Common myeloid progenitor, CD34-positive (primary cell): ENCODE measurements at places on chromosomes 13 and 19.
A peak's percentile ranks its signal among the peaks of the same experiment; 100 is the strongest.

DNA sequence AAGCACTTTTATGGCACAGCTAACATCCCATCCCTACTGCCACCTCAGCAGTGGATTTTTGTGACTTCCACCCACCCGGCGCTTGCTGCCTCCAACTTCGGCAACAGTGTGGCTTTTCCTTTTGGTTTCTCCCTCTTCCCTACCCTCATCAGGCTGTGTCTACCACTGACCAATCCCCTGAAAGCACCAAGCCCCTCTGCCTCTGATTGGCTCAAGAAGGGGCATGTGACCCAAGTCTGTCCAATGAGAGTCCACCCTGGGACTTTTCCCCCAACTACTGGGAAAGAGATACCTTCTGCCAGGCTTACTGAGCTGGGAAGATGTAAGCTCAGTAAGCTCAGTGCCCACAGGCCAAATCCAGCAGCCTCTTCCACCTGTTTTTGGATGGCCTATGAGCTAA is 5.8 kb downstream of the SMIM7 start:
- no peak for DNase-seq

- DNase-seq, result no peak
These were observed 103.4 kb downstream of the LHFPL6 start for GRCh38 chr13:39499604-39500003.

GRCh38 chr13:40399756-40400155 is 266.7 kb downstream of the FOXO1 start:
- DNase-seq, result no peak

DNA sequence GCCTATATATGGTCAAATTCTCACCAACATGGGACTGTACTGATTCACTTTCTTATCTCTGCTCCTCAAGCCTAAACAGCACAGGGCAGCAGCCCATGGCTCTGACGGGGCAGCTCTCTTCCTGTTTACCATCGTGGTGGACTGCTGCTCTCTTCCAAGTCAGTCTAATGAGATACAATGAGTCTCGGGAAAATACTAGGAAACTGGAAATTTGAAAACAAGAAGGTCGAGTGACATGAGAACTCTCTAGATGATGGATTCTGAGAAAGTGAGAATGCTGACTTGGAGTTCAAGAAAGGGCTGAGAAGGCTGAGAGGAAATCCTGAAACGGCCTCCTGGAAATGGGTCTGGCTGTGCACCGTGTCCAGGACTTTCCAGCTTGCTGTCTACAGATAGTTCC is 122.8 kb upstream of the ARGLU1 start:
- no peak for DNase-seq

DNA sequence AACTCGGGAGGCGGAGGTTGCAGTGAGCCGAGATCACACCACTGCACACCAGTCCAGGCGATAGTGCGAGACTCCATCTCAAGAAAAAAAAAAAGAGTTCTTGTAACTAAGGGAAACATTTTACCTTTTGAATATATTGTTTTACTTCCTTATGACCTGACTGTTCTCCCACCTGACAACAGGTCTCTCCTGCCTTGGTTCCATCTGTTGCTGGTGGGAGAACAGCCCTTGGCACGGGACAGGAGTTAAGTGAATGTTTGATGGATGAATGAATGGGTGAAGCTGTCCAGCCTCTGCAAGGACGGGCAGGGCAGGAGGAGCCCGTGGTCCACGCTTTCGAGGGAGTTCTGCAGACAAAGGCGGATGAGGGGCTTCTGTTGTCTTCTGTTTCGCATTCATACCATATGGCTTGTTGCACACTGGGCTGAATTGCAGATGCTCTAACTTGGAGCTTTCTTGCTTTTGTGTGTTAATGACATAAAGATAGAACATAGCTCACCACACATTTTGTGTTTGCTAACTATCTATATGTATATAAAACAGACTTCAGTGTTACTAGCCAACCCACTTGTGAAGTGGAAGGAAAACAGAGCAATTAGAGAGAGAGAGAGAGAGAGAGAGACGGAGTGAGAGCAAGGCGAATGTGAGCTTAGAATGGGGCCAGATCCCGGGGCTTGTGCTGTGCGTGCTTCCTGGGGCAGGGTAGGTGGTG is 16.2 kb upstream of the CCNE1 start:
- DNase-seq, result peak; percentile 18

- DNase-seq, result peak; percentile 64
These were observed 14.0 kb upstream of the RAB20 start for GRCh38 chr13:110575322-110576069.

DNA sequence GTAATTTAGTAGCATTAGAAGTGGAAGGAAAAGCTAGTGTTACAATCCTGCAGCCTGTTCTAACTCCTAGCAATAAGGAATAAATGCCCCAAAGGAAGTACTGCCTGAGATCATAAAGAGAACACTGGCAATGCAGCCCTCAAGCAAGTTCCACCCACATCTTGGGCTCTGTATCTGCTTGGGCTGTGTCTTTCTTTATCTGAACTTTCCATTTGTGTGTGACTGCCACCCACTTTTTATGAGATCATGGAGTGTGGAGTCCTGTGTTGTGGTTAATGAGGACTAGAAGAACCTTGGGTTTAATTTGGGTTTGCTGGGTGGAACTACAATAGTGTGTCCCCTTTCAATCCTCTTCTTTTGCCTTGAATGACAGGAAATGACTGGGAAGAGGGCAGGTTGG is 38.2 kb downstream of the RFXAP start:
- no peak for DNase-seq

DNA sequence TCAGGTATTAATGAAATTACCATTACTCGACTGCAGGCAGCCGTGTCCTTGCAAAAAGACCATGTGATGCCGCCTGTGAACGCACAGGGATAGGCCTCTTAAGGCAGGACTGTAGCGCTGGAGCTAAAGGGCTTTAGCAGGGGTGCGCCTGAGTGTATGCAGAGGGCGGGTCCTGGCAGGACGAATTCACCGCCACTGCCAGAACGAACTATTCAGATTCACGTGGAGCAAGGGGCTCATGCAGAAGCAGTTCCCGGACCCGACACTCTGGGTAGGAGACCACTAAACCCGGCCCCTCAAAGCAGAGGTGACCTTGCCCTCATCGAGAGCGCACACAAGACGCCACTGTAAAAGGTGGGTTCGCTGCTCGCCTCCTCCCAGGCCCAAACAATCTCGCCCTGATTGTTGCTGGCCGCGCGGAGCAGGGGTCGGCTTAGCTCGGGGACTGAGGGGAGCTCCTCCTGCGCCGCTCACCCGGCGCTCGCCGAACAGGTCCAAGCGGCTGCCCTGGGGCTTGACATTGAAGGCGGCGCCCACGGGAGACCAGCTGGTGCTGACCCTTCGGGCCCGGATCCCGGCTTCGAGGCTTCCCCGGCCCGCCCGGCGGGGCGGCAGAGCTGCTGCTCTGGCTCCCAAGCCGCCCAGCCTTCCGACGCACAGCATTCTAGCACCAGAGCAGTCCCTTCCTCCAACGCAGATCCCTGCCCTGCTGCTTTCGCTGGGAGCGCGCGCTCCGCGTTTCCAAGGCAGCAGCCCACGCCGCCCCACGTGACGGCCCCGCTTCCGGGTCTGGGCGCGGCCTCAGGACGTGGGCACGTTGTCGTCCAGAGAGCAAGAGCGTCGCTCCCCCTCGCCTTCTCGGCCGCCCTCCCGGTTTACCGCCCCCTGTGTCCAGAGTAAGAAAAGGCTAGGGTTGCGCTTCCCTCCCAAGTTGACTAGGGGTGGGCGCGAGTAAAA is at the start of gene MIPEP:
TSS of gene MIPEP (minus strand) at position 743 of the 957 bp plus-strand sequence. CDS start at position 663, 80 bp downstream.
- peak; percentile 93 for DNase-seq

DNA sequence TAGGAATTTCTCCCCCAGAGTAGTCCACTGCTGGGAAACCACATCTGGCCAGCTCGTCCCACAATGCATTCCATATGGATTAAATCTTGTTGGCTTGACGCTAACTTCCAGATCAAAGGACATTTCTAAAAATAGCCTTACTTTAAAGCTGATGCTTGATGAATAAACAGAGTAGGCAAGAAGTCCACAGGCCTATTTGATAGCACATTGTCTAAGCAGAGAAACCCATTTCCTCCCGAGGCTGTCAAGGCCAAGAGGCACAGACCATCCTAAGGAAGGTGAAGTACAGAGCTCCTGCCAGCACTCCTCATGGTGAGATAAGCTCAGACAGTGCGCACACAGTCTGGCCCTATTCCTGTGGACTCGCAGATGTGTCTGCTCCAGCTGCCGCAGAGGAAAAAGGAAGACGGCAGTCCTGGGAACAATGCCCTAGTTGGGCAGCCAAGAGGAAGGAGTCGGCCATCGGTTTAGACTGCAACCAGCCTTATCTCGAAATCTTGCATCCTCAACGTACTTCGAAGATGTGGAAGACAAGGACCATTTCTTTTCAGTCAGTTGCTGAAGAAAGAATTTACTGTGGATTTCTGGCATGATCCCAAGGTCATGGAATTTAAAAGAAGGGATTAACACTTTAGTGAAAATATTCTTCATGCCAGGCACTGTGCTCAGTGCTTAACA is 156.8 kb downstream of the RGCC start:
- no peak for DNase-seq
